ENCODE measurements at places on chromosomes 16 and 17.
A peak's percentile ranks its signal among the peaks of the same experiment; 100 is the strongest.

DNA sequence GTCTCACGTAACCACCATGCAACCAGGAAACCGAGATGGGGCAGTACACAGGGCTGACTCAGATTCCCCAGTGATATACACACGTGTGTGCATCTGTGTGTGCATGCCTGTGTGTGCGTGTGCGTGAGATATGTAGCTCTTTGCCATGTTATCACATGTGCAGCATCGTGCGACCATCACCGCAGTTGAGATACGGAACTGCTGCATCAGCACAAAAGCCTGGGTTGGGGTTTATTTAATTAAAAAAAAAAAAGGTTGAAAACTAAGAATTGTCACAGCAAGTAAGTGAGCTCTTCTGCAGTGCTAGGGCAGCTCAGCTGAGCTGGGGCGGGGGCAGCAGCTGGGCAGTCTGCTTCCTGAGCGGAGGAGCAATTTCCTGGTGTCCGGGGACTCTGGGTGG, 152.5 kb downstream of the RBFOX3 start:
- no peak for DNase-seq

DNA sequence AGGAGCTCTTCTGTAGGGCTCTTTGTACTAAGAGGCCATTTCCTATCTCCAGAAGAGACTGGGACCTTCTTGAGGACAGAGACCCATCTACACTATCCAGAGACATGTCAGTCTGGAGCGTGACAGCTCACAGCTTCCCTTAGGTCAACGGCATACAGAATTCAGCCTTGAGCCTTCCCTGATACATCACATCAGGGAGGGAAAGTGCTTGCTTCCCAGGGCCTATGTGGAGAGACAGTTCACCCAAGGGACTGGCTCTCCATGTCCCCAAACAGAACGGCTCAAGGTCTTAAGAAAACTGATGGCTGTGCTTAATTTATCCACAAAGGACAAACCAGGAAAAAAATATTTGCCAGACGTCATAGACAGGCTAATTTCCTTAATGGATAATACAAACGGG, 7.7 kb downstream of the CENPV start:
- no peak for DNase-seq

DNA sequence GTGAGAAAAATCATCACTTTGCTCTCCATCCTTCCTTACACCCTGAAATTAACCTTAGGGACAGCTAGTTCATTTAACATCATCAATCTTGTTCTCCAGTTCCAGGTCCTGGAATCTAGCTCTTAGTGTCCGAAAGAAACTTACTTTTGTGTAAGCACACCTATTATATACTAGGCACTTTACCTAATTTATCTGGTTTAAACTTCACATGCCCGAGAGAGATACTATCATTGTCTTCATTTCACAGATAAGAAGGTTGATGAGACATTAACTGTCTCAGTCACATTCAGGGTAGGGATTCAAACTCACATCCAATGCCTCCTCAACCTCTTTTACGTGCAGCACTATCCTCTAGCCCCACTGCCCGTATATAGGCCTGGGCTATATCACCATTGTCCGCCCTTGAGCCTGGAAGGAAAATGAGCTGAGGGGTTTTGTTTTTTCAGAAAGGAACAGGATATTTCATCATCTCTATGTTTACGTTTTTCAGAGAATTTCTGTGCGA, 501 bp upstream of the AP2B1 start:
- DNase-seq = no peak

- no peak for DNase-seq
These were observed 111.4 kb upstream of the DNAH9 start for GRCh38 chr17:11486868-11487310.

DNA sequence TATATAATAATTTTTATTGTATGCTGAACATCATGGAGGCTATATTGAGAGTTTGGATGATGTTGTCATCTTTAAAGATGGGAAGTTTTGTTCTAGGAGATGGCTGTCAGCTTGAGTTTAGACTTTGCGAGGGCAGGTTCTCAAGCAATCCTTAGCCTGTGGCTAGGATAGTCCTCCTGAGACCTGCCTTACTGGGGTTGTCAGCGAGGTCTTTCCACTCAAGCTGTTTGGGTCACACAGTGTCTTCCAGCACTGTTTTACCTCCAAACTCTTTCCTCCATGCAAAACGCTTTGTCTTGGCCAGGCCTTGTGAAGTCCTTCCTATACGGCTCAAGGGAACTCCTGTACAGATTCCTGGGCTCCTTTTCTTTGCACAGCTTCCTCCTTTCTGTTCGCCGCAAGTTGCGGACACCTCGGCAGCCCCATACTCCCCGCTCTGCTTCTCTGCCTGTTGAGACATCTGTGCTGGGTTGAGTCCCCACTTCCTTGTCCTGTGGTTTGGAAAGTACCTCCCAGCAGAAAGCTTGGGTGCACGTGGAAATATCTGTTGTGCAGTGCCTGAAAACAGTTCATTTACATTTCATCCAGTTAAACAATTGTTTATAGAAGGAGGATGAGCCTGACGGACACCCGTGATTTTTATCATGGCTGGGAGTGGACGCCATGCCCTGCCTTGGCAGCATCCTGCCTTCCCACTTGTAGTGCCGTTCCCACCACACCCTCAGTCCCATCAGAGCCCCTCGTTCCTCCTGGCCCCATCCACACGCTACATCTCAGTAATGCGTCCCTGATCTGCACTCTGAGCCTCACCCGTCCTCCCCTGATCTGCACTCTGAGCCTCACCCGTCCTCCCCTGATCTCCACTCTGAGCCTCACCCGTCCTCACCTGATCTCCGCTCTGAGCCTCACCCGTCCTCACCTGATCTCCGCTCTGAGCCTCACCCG, 55.0 kb upstream of the CBFA2T3 start:
- DNase-seq = no peak

- DNase-seq = no peak
These were observed 791 bp upstream of the SUPT4H1 start for GRCh38 chr17:58352596-58353388.

GRCh38 chr17:73586921-73587602, 57.2 kb downstream of the SDK2 start:
- DNase-seq = no peak

DNA sequence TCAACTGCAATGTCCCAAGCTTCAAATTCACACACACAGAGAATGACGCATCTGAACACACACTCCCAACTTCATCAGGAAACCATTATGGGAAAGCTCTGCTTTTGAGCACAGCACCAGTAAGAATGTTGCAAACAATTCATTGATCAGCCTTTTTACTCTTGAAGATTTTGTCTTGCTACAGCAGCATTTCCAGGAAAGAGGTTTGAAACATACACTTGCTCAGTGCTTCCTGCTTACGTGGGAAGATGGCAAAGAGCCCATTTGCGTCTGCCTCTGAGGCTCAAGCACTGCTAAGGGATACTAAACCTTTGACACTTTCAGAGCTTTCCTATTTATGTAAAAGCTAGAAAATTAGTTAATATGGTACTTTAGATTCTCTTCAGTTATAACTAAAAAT, 77.2 kb upstream of the MON1B start:
- DNase-seq = no peak

- DNase-seq = peak; percentile 91
These were observed 30.9 kb downstream of the IFT140 start for GRCh38 chr16:1580956-1581355.

GRCh38 chr16:4454623-4455022, 19.8 kb downstream of the NMRAL1 start:
- no peak for DNase-seq

- no peak for DNase-seq
These were observed 20.2 kb downstream of the SYCE1L start for GRCh38 chr16:77219437-77219836.

- DNase-seq = no peak
These were observed 1.9 kb downstream of the ZNF843 start for GRCh38 chr16:31440516-31441184.

- DNase-seq = no peak
These were observed 13.1 kb downstream of the CPSF4L start for GRCh38 chr17:73248532-73248931.

DNA sequence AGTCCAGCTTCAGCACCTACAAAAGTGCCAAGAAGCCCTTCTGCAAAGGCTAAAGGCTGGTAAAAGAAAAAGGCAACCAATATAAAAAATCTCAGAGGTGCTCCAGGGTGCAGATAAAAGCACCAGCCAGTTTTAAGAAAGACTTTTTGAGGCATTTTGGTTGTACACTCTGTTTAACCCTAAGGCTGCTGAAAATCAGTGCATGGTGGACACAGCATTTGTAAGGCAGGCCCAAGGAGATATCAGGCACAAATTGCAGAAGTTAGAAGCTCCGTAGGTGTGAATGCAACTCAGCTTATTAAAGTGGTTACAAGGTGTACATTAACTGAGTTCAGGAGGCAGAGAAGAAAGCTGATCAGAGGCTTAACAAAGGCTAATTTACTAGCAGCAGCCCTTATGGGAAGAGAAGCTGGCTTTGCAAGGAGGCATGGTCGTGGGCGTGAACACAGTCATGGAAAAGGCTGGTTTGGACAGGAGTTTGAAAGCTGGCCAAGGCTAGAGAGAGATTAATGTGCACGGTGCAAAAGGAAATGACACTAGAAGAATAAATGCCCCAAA, 21.1 kb downstream of the ACSM1 start:
- DNase-seq = peak; percentile 79

DNA sequence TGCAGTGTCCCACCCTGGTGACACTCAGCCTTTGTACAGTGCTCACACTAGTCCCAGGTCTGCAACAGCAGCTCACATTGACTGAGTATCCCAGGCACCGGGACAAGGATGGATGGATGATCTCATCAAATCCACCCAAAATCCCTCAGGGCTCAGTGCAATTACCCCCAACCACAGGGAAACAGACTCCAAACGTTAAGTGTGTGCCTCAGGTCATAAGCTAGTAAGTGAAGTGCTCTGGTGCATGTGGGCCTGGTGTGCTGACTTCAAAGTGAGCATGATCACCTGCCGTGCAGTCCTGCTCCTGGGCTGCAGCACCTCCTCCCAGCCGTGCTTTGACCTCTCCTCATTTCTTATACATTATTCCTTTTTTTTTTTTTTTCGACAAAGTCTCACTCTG, 31.2 kb upstream of the CD300E start:
- DNase-seq = peak; percentile 41

DNA sequence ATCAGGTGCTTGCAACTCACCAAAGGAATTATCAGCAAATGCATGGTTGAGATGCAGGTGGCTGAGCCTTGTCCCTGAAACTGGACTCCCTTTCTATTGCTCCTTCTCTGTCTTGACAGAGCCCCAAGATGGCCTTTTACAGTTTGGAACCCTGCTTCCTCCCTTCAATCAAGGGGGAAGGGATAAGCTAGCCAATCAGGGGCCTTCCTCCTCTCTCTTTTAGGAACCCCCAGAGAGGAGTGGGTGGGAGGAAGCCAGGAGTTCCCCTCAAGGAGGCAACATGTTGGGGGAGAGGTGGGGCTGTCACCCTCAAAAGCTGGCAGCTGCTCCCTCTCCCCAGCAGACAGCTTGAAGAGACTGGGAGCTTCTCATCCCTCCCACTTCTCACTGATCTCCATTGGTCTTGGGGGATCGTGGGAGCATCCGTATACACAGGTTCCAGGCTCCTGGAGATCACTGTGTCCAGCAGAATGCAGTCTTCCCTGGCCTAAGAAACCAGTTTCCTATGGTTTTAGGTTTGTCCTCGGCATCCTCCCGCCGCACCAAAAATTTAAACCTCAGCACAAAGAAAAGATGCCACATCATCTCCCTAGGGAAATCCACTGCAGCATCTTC, 7.2 kb downstream of the RASL10B start:
- DNase-seq = no peak

GRCh38 chr16:66493490-66494401, 56.2 kb downstream of the TK2 start:
- DNase-seq = no peak

DNA sequence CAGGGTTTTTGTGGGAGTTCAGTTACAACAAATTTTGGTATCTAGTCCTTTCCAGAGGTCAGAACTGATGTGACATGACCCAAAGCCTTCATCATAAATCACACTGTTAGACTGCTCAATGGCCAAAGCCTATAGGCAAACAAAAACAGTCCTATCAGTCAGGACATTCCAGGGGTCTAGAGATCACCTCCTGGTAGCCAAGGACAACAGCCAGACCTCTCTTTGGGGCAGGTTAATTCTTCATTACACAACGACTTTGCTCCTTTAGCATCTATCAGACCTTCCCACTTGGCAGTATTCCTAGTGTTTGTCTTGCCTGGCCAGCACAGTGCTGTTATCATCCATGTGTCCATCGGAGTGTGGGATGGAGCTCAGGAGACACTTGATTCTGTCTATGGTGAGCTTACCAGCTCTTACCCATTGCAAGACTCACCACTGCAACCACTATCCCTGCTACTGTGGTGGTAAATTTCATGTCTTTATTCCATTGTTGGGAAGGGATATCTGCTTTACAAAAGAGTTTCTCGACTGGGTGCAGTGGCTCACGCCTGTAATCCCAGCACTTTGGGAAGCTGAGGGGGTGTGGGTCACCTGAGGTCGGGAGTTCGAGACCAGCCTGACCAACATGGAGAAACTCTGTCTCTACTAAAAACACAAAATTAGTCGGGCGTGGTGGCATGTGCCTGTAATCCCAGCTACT, 95.5 kb upstream of the DHX40 start:
- no peak for DNase-seq

- DNase-seq = no peak
These were observed 6.1 kb upstream of the DRC7 start for GRCh38 chr16:57688487-57688986.

GRCh38 chr16:25494292-25494691, 197.5 kb upstream of the HS3ST4 start:
- no peak for DNase-seq

DNA sequence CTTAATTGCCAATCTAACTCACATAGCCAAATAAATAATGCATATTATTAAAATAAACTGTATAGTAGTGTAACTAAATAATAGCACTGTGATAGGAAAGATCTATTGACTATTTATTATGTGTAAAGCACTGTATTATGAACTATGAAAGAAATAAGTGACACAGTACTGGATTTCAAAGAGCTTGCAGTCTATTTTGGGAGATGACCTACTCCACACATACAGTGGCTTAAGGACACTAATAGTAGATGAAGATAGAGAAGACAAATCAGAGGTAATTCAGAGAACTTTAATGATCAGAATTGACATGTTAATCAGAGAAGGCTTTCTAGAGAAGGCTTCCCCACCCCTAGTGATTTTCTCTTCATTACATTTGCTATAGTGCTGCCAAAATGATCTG, 14.6 kb downstream of the LASP1NB start:
- DNase-seq = no peak

- DNase-seq = no peak
These were observed 93.9 kb downstream of the C17orf67 start for GRCh38 chr17:56739776-56740175.

DNA sequence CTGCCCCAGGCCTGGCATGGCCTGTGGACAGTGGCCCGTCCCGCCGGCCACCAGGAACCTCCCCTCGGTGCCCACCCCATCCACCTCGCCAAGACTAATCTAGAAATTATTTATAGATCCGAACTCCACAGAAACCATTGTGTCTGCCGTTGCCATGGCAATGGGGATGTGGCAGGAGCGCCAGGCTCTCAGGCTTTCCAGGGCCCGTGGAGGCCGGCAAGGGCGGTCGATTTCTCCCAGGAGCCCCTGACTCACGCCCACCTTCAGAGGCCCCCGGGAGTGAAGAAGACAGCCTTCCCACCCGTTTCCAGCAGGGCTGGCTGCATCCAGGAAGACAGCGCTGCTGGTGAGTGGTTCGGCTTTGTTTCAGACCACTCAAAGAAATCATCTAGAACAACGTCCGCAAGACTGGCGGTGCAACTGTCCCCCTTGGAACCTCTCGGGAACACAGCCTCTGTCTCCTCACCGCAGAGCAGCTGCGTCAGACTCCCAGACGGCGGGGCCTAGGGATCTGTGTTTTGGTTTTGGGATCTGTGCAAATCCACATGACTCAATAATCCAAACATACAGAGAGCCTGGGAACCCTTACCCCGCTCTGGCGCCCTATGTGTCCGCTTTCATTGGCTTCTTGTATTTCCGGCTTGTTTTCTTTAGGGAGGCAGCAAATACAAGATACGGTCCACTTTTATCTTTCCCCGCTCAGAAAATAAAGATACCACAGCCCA, 48.5 kb upstream of the ZCCHC14 start:
- peak; percentile 5 for DNase-seq
